ENCODE measurements at places on chromosomes 6 and 20.

GRCh38 chr6:31822036-31822821 is 5.3 kb upstream of the HSPA1B start:
- no peak for DNase-seq

- no peak for DNase-seq
Measured at GRCh38 chr6:83901624-83902023, 42.1 kb downstream of the CYB5R4 start.

DNA sequence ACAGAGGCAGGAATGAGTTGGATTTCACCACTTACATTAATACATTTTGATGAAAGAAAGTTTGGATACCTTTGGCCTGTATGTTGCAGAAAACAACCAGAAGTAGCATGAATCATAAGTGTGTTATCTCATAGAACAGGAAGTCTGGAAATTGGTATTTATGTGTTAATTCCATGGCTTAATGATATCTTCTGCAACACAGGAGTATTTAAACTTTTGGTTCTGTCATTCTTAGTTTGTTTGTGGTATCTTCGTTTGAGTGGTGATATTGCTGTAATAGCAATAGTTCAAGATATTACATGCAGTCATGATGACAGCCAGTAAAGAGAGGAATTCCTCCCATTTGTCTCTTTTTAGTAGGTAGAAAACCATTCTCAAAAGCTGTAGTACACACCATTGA is 177.3 kb downstream of the CDKAL1 start:
- DNase-seq: no peak

GRCh38 chr20:35743693-35744491 is 1.8 kb upstream of the RBM39 start:
- no peak for DNase-seq

DNA sequence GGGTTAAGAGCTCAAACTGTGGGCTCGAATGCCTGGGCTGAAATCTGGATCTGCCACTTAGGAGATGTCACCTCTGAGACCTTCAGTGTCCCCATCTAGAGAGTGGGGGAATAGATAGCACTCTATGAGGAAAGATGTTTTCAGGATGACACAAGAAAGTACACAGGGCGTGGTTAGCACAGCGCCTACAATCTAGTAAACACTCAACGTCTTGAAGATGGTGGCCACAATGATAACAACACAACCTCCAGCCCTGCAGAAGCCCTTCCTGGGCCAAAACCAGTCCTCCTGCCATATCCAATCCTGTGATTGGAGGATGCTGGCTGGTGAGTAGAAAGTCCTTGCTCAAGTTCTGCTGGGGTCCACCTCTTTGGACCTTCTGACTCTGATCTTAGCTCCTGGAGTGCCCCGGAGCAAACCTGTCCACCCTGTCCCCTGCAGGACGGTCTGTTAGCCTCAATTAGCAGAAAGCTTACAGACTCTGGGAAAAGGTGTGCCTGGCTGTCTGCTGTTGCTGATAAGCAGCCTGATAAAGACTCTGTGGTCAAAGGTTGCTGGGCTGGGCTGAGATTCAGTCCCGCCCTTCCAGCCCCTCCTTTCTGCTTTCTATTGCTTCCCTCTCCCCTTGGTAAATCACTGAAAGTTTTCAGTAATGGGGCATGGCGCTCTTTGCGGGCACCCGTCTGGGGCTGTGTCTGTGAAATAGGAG is 8.2 kb downstream of the EDN3 start:
- no peak for DNase-seq

DNA sequence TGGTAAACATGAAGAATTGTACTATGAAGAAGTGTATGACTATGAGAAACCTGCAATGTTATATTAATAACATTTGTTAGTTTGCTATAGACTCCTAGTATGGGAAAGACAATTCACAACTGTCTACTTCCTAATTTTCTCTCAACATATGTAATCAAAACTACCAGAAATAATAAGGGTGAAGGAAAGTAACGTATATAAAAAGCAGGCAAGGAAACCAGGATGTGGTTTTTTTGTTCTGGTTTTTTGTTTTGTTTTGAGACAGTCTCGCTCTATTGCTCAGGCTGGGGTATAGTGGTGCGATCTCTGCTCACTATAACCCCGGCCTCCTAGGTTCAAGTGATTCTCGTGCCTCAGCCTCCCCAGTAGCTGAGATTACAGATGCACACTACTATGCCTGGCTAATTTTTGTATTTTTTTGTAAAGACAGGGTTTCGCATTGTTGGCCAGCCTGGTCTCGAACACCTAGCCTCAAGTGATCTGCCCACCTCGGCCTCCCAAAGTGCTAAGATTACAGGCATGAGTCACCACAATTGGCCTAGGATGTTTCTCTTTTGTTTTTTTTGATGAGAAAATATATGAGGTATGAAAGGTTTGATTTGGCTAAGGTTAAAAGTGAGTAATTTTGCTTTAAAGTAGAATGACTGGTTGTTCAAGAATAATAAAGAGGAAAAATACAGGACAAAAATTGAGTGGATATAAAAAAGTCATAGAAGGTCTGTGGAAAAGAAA is 83.1 kb downstream of the PTCHD4 start:
- DNase-seq: no peak

DNA sequence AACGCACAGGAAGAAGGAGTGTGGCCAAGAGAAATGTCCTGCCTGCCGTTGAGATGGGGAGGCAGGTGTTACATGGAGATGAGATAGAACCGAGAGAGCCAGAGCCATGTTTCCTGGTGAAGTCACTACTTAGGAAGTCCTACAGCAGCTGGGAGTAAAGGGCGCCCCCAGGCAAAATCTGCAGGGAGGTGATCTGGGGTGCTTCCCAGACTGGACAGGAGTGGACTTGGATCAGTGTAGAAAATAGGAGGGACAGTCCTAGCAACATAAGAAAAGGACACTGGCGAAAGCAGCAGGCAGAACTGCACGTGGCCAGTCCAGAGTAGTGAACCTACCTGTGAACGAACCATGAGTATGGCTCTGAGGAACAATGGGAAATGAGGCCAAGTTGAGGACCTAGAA is 85.3 kb downstream of the CD164 start:
- no peak for DNase-seq

GRCh38 chr6:168615837-168616236 is 174.9 kb downstream of the SMOC2 start:
- no peak for DNase-seq

GRCh38 chr6:147724454-147724853 is 216.0 kb downstream of the SAMD5 start:
- no peak for DNase-seq

GRCh38 chr6:145830612-145831011 is 16.0 kb upstream of the FBXO30 start:
- DNase-seq: no peak

- no peak for DNase-seq
Measured at GRCh38 chr20:17822039-17822438, 122.3 kb downstream of the BANF2 start.

GRCh38 chr6:109660526-109661320 is 30.3 kb downstream of the AK9 start:
- no peak for DNase-seq

All from SK-N-MC (cell line).